Activated T-cell treated with anti-CD3 and anti-CD28 coated beads, Interleukin-2, amount 50 U/mL, for 48 hours (primary cell): ENCODE measurements at places on chromosomes 13 and 19.

- no peak for DNase-seq
Observed at GRCh38 chr19:1164684-1165531, 9.2 kb downstream of the SBNO2 start.

DNA sequence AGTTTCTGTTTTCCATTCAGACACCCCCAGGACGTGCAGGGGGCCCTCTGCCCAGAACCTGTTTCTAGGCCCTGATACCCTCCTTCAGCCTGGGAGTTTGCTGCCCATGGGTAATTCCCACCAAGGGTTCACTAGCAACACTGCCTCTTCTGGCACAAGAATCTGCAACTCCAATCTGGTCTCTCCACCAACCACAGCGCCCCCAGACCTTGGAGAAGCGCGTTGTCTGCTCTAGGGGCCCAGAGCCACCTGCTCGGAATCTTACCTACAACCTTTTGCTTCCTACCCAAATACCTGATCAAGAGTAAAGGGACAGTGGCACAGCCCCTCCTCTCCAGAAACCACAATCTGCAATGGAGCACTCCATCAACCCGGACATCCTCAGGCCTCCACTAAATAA, 763 bp downstream of the ZNF180 start:
- no peak for DNase-seq

DNA sequence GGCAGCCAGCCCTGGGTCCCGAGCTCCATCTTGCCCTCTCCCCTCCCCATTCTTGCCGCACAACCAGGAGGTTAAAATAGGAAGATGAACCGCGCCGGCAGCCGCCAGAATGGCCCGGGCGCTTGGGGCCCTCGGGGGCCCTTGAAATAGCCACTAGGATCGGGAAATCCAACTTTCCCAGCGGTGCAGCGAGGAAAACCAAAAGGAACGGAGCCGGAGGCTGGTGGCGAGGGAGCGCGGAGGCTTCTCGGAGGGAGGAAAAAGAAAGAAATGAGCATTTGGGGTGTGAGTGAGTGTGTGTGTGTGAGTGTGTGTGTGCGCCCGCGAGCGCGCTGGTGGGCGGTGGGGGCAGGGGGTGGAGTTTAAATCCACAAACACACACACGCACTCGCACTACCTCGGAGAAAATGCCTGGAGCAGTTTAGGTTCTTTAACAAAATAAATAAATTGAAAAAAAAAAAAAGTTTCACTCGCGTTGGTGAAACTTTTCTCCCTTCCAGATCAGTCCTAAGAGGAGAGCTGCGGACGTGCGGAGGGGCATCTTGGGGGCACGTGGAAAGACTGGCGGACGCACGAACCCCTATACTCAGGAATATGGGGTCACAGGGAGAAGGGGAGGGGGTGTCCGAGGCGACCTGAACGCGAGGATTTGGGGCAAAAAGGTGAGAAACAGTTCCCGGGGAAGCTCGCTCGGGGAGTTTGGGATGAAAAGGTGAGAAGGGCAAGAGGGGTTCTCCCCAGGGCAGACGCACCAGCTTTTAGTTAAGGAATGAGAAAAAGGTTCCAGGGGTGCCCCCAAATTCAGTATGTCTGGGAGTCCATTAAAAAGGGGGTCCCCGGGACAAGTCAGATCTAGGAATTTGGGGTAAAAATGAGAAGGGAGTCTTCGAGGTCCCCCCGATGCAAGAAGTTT, 1.3 kb downstream of the RFX2 start:
- peak; percentile 71 for DNase-seq

GRCh38 chr13:84191139-84191538, 308.9 kb upstream of the SLITRK1 start:
- no peak for DNase-seq

GRCh38 chr13:97249093-97249795, 27.1 kb downstream of the MBNL2 start:
- DNase-seq = no peak

- no peak for DNase-seq
Observed at GRCh38 chr13:103297083-103297482, 230.9 kb upstream of the SLC10A2 start.
